ENCODE measurements at places on chromosomes 3 and 15.

DNA sequence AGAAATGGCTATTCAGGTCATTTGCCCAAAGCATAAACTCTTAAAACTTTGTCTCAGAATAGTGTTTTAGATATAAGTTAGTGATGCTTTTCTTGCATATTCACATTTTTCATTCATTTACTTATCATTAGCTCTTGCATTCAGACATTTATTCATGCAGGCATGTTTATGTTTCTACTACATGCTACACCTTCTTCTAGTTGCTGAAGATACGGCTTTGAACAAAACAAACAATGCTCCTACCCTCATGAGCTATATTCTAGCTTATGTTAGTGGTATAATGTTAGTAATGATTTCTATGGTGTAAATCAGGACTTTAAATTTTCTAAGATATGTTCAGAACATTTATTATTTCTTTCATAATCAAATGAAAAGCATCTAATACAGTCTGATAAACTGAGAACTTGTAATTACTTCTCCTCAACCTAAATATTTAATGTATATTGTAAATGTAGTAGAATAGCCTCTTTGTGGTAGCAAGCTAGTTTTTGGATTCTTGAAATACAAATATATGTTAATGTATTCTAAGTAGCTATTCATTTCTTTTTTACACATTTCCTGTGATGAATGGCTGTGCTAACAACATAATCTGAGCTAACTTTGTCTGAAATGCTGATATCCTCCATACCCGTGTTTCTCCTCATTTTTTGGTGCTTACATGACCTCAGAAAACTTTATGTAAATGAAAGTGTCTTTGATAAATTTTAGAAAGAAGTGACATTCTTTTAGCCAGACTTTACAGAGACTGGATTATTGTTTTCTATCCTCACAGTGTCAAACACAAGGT lies 15.5 kb upstream of the GOLGA8B start:
- DNase-seq = no peak

GRCh38 chr15:77243135-77243534 lies 172.2 kb upstream of the TSPAN3 start:
- no peak for DNase-seq

GRCh38 chr3:110106805-110107204 lies 769.5 kb upstream of the DPPA4 start:
- DNase-seq = no peak

GRCh38 chr3:77288348-77288747 lies 248.4 kb downstream of the ROBO2 start:
- DNase-seq = no peak

DNA sequence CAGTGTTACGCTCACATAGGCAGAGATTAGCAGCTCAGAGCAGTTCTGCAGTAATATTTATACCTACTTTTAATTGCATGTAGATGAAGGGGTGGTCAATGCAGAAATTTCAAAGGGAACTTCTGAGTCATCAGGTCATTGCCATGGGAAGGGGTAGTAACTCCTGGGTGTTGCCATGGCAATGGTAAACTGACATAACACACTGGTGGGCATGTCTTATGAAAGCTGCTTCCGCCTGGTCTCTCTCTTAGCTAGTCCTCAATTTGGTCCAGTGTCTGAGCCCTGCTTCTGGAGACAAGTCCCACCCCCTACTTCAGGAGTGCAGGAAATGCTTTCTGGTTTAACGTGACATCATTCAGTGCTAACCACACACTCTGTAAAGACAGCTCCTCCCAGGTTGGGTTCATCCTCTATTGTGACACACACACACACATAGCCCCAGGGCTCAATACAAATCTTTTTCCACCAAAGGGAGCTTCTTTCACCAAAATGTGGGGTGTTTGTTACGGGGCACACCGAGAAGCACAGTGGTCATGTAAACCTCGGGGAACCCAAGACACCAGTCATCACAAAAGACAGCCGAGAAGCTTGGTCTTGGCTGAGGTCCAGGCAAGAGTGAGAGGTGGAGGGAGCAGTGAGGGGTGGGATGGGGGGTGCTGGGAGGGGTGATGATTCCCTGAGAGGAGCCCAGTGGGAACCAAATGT lies 74.5 kb downstream of the TLE3 start:
- DNase-seq = peak; percentile 10

- DNase-seq = no peak
Observed at GRCh38 chr3:20073068-20073467, 32.8 kb downstream of the KAT2B start.

- peak; percentile 44 for DNase-seq
Observed at GRCh38 chr15:62071711-62072308, 5.0 kb downstream of the C2CD4A start.

- DNase-seq = no peak
Observed at GRCh38 chr3:185912929-185913901, 24.6 kb downstream of the TRA2B start.

DNA sequence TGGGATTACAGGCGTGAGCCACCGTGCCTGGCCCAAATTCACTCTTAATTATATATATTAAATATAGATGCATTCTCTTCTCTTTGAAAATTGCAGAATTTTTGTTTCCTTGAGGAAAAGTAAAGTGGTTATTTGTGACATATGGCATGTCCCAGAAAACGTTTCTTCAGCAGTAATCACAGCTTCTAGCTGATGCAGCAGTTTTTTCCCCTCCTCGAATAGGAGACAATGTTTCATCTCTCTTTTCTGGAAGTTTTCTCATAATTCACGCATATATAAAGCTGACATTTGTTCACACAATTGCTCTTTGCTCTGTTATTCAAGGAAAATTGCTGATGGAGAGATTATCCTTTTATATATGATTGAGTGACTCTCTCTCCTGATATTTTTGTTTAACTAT lies 99.8 kb downstream of the SERPINI1 start:
- DNase-seq = no peak

DNA sequence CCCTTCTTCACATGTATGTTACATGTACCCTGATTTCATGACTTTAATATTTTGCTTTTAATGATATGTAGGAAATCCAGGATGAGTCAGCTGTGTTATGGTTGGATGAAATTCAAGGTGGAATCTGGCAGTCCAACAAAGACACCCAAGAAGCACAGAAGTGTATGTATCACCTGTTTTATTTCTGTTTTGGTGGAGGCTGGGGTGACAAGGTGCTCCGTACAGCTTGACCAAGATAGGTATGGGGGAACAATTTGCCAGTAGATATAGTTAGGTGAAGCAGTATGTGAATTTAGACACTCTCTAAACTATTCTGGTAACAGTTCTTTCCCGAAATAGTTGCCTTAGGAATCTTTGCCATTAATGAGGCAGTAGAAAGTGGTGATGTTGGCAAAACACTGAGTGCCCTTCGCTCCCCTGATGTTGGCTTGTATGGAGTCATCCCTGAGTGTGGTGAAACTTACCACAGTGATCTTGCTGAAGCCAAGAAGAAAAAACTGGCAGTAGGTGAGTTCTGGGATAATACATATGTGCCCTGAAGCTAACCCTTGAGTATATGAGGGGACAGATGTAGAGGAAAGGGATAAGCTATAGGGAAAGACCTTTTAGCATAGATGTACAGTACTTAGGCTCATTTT lies 63.7 kb upstream of the CRTC3 start:
- DNase-seq = no peak

- DNase-seq = peak; percentile 34
Observed at GRCh38 chr15:31341496-31342195, 15.0 kb downstream of the KLF13 start.

DNA sequence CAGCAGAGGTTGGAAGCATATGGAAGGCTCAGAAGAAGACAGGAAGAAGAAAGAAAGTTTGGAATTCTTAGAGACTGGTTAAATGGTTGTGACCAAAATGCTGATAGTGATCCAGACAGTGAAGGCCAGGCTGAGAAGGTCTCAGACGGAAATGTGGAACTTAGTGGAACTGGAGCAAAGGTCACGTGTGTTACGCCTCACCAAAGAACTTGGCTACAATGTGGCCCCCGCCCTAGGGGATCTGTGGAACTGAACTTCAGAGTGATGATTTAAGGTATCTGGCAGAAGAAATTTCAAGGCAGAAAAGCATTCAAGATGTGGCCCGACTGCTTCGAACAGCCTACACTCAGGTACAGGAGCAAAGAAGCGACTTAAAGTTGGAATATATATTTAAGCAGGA lies 83.1 kb downstream of the MYO5A start:
- DNase-seq = no peak

GRCh38 chr3:172536993-172537419 lies 13.8 kb upstream of the TNFSF10 start:
- no peak for DNase-seq

- no peak for DNase-seq
Observed at GRCh38 chr3:169628567-169628966, 34.9 kb downstream of the MECOM start.

GRCh38 chr3:138675393-138675792 lies 66.8 kb downstream of the FAIM start:
- no peak for DNase-seq

DNA sequence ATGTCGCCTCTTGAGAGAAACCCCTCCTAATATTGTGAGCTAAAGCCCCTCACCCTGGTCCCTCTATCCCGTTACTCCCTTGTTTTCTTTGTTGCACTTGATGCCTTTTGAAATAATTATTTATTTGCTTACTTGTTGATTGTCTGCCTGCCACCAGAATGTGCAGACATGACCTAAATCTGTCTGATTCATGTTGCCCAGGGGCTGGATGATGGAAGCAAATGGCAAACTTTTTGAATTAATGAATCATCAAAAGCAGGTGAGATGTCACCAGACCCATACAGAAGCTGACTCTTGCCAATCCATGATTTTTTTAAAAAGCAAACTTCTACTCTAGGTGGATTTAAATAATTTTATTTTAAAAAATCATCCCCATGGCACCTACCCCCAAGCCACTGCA lies 49.3 kb downstream of the GRIP2 start:
- no peak for DNase-seq

DNA sequence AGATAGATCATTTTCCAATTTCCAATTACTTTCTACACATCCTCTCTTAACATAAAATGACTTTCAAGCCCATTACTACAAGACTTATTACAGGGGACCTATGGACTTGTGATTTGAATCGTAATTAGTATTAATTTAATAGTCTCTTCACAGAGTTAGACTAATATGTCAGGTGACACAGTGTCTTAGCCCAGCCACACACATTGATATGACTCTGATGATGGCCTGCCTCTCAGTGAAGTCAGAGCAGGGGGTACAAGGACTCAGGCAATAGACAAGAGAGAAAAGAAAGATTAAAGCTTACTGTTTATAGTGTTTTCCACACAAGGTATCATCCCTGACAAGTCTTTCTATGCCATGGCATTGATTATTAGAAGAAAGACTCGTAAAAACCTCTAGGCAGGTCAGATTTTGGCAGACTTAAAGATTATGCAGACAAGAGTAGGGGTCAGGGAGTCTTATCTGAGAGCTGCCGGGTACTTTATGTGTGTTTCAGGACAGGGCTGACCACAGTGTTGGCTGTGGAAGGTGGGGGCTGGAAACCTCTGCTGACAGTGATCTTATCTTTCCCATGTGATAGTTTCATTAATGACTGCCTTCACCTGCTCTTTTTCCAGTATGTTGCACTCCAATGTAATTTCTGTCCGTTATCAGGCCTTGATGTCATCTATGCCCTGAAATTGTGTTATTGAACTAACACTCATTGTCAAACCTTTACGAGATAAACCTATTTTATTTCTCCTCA lies 50.1 kb downstream of the B3GALNT1 start:
- no peak for DNase-seq

DNA sequence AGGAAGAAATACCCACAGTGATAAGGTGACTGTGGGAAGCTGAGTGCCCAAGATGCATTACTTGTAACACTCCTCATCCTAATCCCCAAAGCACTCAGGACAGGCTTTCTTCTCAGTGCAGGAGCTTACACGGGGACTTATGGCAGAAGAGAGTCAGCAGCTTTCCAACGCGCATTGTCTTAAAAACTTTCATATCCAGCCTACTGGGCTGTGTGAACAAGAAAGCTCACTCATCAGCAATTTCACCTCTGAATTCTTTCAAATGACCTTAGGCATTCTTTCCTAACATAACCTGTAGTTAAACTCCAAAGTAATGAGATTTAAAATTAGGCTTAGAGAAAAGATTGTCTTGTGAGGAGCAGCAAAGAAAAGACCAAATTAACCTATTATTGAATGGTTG lies 132.3 kb downstream of the KCNAB1 start:
- DNase-seq = no peak

GRCh38 chr3:179853176-179853575 lies 183.6 kb downstream of the PEX5L start:
- no peak for DNase-seq

DNA sequence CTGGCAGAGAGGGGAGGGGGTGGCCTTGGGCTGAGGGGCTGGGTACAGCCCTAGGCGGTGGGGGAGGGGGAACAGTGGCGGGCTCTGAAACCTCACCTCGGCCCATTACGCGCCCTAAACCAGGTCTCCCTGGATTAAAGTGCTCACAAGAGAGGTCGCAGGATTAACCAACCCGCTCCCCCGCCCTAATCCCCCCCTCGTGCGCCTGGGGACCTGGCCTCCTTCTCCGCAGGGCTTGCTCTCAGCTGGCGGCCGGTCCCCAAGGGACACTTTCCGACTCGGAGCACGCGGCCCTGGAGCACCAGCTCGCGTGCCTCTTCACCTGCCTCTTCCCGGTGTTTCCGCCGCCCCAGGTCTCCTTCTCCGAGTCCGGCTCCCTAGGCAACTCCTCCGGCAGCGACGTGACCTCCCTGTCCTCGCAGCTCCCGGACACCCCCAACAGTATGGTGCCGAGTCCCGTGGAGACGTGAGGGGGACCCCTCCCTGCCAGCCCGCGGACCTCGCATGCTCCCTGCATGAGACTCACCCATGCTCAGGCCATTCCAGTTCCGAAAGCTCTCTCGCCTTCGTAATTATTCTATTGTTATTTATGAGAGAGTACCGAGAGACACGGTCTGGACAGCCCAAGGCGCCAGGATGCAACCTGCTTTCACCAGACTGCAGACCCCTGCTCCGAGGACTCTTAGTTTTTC lies 4.9 kb downstream of the ISL2 start:
- DNase-seq = no peak

DNA sequence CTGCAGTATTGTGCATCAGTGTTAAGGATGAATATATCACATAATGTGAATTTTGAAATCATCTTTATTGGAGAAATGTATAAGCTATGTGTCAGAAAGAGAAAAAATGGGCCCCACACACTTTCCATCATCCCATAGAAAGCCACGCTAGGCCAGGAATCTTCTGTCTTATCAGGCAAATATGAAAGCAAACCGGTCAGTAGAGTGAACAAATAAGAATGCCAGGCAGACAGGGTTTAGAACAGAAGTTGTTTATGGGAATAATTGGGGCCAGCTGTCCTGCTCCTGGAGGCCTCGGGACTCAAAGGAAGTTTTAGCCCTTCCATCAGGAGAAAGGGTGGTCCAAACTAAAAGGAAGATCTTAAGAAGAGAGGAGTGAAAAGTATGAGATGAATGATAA lies 39.5 kb downstream of the ZNF280D start:
- DNase-seq = no peak

DNA sequence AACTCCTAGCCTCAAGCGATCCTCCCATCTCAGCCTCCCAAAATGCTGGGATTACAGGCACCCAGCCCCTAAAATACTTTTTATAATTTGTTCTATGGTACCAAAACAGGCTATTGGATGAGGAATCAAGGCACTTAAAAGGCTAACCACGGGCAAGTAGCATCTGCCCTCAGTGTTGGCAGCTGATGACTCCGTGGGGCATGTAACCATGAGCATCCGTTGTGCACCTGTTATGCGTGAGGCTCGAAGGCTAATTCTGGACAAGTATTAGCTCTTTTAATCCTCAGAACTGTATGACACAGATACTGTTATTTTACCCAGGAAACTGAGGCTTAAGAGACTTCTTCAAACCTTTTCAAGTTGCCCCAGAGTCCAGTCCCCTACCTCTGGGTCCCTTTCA lies 10.2 kb downstream of the WDR73 start:
- DNase-seq = no peak

Data from NCI-H748 treated with DMSO at 0.1 percent for 48 hours (cell line).